ENCODE measurements at places on chromosomes 3 and 15.

GRCh38 chr15:33679061-33679460, 289.2 kb upstream of the CHRM5 start:
- no peak for DNase-seq

- DNase-seq = peak; percentile 93
These were observed 36.4 kb downstream of the CCDC80 start for GRCh38 chr3:112604536-112604935.

DNA sequence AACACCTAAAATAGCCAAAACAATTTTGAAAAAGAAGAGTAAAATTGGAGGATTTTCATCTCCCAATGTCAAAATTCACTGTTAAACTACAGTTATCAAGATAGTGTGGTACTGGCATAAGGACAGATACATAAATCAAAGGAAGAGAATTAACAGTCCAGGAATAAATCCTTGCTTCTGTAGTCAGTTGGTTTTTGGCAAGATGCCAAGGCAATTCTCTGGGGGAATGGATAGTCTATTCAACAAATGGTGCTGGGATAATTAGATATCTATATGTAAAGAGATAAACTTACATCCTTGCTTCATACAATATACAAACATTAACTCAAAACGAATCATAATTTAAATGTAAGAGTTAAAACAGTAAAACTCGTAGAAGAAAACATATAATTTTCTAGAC, 57.9 kb upstream of the SELENOK start:
- no peak for DNase-seq

DNA sequence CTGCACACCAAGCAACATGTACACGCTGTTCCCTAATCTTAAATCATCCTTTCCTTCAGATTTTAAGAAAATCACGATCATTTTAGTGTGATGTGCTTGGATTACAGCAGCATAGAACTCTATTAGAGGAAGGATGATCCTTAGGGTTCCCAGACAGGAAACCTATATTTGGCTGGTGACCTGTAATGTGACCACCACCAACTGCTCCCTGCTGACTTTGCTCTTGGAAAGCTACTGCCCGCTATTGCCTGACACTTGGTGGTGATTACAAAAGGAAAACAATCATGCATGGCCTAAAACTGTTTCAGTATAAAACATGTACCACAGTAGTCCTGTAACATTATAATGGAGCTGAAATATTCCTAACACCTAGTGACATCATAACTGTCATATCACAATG, 27.2 kb upstream of the LMOD3 start:
- DNase-seq = no peak

- DNase-seq = no peak
These were observed 73.6 kb downstream of the APBA2 start for GRCh38 chr15:28959326-28959725.

DNA sequence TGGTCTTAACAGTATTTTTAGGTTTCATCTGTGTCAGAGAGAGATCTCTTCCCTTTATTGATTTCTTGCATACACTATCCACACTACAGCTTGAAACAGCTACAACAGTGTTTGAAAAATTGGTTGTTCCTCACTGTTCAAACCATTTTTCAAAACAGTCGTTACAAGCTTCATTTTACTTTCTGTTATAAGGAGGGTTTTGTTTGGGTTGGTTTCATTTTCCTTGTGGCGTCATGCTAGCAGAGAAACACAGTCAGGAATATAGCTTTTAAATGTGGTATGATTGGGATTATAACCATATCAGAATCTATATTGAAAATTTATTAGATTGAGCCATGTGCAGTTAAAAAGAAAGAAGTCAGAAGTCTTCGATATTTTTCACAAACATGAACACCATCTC, 400.6 kb downstream of the ZBTB20 start:
- DNase-seq = no peak

DNA sequence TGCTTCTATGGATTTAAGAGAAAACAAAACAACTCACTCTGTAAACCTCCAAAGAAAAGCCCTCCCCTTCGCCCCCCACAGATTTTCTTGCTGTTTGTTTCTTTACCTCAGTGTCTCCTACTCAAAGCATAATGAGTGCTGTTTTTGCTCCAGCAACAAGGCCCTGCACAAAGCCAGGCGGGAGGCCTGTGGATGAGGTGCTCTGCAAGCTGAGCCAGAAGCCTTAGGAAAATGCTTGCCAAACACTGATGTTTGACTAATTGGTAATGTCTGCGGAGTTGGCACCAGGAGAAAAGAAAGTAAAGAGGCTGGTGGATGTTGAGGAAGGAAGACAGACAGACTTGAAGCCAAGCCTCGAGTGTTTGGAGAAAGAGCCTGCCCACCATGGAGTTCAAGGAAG, 99.7 kb downstream of the RARB start:
- no peak for DNase-seq

DNA sequence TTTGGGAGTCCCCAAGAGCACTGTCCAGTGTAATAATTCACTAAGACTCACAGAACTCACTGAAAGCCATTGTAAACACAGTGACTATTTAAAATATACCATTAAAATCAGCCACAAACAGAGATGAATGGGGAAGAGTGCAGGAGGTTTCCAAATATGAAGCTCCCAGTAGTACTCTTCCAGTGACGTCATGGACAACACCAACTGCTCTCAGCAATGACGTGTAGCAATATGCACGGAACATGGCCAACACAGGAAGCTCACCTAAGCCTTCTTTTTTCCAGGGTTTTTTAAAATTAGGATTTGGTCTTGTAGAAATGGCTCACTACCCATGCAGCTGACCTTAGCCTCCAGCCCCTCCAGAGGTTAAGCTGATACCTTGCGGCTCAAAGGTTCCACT, 1224.1 kb upstream of the CADM2 start:
- no peak for DNase-seq

DNA sequence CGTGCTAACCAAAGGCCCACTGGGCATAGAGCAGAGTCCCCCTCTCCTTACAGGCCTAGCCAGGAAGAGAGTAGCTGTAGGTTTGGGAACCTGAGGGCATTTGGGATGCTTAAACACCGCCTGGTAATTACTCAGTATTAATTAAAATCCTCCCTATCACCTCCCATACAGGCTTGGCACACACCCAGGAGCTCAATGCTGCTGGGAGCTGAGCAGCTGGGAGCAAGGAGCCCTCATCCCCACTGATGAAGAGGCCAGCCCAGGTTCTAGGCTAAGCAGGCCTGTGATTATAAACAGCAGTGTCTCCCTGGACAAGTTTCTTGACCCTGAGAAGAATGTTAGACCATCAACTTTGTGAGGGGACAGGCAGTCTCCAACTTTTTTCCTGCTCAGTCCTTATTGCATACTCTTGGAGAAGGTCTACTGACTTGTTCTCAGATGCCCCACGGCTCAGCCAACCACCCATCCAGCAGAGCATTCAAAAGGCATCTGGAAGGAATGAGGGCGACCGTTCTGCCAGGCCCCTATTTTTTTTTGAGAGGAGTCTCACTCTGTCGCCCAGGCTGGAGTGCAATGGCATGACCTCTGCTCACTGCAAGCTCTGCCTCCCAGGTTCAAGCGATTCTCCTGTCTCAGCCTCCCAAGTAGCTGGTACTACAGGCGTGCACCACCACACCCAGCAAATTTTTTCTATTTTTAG, 1.3 kb upstream of the PRKAR2A start:
- DNase-seq = no peak

GRCh38 chr15:82539691-82540054, 584 bp downstream of the RPS17 start:
- no peak for DNase-seq

DNA sequence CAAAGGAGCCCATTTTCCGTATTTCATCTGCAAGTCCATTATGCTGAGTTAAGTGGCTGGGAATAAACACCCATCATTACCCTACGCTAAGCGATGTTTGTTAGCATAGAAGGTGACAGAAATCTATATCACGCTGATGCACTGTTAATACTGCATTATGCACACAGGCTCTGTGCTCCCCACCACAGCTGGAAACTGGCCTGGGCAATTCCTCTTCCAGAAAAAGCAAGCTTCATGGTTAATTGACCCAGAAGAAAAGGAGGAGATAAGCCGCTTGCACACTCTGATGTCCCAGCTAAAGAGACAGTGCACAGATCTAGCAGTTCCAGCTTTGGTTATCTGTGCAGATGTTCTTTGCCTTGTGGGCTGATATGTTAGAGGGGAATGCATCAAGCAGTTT, 232.6 kb downstream of the NTRK3 start:
- no peak for DNase-seq

DNA sequence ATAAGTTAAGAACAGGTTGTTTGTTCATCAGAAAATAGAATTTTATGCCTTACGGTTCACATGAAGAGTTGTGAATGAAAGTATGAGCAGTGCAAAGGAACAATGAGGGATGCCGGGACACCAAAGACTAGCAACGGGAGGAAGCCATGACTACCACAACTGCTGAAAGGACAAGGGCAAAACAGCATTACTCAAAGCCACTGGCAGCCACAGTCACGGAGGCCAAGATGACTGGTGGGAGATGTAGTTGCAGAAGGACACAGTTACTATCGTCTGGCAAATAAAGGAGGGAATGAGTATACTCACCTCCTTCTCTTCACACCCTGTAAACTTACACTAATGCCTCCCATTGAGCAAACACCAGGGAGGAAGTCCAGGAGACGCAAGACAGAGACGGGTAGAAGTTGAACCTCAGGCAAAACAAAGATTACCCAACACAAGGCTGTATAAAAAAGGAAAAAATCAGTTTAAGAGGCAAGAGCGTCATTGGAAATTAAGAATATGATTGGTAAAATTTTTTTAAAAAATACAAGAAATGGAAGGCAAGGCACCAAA, 675.5 kb downstream of the FHIT start:
- DNase-seq = no peak

DNA sequence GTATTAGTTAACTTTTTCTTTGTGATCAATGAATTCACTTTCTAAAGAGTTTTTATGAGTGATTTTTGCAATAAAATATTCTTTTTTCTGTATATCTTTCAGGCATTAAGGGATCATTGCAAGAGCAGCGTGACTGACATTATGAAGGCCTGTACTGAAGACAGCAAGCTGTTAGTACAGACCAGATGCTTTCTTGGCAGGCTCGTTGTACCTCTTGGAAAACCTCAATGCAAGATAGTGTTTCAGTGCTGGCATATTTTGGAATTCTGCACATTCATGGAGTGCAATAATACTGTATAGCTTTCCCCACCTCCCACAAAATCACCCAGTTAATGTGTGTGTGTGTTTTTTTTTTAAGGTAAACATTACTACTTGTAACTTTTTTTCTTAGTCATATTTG, 24.4 kb downstream of the SELENOT start:
- no peak for DNase-seq

DNA sequence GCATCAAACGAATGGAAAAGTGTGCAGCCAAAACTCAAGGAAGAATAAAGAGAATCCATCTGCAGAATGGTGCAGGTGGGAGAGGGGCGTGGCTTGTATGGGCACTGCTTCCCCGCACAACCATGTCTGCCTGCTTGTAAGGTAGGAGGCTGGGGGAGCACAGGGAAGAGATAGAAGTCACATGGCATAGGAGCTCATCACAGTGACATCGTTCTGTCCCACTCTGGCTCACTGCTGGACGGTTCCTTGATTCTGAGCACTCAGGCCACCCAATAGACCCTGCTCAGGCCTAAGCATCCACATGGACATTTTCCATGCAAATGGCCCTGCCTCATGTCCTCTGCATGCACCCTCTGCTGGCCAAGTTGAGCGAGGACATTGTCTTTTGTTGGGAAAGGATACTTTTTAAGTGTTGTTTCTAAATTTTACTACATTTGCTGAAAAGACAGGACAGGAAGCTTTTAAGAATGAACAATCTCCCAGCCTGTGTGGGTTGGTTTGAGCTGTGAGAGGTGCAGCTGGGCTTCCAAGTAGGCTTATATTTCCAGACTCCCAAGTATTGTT, 3.1 kb downstream of the MYLK start:
- peak; percentile 61 for DNase-seq

GRCh38 chr3:113927556-113927955, 20.3 kb upstream of the ZDHHC23 start:
- DNase-seq = no peak

GRCh38 chr15:57340682-57341259, 35.5 kb upstream of the CGNL1 start:
- peak; percentile 54 for DNase-seq

GRCh38 chr15:57218826-57219576, 157.3 kb upstream of the CGNL1 start:
- peak; percentile 90 for DNase-seq

DNA sequence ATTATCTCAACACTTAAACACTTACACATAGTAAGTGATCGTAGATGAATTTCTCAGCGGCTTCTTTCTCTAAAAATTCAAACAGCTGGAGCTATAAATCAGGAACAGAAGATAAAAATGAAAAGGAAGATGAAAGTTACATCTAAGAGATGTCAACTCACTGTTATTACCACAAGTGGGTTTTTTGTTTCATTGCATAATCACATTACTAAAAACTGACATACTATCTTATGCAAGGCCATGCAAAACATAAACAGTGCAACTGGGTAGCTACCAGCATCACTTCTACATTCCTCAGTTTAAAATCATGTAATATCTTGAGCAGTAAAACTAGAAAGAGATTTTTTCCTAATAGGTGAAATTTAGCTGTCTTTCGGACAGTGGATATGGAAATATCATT, 14.9 kb downstream of the MINDY4B start:
- DNase-seq = no peak

- peak; percentile 58 for DNase-seq
These were observed 19.6 kb downstream of the TIMP4 start for GRCh38 chr3:12139111-12139511.

- no peak for DNase-seq
These were observed 273.7 kb downstream of the RBMS3 start for GRCh38 chr3:29554566-29554965.

DNA sequence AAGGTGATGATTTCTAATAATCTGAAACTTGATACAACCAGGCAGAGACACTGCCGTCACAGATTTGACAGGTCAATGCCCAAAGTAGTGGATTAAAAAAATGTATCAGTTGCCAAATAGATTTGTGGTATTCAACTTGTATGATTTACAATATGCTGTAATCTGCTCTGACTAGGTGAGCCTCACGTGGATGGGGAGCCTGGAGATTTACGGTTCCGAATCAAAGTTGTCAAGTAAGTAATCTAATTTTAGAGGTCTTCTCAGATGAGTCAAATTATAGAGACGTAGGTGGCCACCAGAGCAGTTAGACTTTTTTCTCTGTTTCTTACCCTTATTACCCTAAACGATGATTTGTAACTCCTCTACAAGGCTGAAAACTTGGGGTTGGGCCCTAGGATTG, 12.0 kb downstream of the DNAJB11 start:
- DNase-seq = no peak

DNA sequence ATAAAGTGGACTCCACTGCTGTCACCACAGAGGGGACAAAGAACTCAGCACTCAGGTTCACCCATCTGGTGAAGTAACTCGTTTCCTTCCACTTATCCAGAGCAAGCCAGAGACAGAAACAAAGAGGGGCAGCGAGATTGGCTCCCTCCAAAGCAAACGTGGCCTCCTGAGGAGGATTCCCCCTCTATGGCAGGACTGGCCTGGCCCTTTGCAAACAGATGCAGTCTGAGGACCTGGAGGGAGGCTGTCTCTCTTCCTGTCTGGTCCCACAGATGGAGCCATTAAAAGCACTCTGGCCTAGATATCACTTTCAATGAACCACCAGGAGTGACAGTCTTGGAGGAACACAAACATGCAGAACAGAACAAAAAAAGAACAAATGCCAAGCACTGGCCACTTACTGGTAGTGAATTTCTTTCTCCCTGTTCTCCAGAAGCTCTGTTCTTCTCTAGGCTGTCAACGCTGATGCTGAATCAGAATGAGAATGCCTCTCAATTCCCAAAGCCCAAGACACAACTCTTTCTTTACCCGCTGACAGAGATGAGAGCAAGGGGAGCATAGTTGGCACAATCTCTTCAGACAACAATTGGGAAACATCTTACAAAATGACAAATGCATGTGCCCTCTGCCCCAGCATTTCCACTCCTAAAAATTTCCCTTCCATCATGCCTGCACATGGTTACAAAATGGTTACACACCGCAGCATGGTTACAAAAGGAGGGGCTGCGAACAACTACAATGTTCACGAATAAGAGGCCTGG, 14.3 kb downstream of the KLHL25 start:
- no peak for DNase-seq
